ENCODE measurements at places on chromosomes 16 and 17.

GRCh38 chr17:64442541-64442971, 6.4 kb upstream of the MILR1 start:
- no peak for DNase-seq

DNA sequence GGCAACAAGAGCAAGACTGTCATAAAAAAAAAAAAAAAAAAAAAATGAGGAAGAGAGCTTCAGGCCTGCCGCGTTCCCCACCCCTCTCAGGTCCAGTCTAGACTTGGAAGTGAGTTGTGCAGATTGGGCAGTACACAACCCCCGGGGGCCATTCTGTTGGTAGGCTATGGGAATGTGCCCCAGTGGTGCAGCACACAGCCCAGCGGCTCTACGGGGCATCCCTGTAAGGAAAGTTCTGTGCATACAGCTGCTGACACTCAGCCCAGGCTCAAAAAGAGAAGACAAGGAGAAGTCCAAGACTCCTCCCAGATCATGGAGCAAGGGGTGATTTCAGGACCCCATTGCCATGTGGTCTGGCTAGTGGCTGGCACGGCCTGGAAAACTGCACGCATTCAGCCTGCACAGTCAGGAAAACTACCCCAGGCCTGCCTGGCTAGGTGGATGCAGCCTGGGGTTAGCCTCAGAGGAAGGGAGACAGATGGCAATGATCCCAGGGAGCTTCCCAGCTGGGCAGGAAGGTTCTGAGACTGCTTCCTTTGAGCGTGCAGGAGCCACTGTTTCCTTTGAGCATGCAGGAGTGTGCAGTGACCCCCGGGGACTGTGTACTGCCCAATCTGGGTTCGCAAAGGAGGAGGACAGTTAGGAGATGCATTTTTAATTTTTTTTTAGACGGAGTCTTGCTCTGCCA, 44.8 kb downstream of the PECAM1 start:
- no peak for DNase-seq

DNA sequence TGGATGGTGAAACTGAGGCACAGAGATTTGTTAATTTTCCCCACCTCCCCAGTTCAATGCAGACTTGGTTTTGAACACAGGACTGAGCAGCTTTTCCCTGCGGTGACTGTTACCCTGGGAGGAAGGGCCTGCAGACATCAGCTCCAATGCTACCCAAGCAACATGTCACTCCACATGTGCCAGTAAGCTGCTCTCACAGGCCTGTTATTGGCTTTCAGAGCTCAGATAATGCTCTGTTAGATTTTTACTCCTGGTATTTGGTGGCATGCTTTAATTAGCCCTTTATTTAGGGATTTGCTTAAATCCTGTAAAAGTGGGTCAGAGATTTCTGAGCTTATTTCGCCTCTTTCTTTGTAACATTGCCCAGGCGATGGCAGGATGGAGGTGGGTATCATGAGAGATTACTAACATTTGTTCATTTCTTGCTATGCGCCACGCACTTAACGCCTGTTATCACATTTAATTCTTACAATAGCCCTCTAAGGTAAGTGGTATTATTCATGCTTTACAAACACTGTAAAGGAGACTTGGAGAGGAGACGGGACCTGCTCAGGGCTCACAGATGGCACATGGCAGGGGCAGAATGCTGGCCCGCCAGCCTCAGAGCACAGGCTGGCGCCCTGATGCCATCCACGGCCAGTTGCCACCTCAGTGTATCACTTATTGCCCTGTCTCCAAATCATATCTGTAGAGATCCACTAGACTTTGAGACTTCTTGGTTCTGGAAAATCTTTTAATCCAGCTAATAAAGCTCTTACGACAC, 84.0 kb upstream of the CACNG5 start:
- DNase-seq, result no peak

GRCh38 chr17:80584176-80584905, 39.7 kb downstream of the RPTOR start:
- no peak for DNase-seq
